Renal cortex interstitium (tissue), 15 donors: ENCODE measurements at places on chromosomes 12 and 14.

DNA sequence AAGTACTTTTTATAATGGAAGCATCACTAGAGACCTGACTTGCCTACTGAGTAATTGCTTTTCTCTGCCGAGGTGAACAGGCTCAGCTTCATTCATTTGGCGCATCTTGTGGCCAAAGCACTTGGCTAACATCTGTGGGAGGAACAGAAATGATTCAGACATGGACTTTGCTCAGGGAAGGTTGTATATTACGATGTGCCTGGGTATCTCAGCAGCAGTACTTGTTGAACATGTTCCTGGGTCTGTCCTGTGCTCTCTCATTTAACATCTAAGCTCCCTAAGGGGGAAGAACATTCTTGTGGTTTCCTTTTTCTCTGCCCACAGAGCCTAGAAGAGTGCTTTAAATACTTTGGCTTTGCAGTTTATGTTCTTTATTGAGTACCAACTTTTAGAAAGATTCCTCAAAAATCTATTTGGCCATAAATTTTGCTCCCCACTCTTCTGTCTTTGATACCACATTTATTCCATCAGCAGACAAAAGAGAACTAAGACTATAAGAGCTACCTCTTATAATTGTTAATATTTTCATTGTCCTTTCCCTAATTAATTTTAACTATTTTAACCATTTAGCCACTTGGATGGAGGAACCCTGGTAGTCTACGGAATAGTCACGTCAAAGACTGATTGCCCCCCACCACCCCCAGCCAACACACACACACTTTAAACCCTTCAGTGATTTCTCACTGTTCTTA is 101.2 kb upstream of the EGLN3 start:
- DNase-seq = no peak

GRCh38 chr12:107533218-107533617 is 152.4 kb upstream of the PWP1 start:
- no peak for DNase-seq

GRCh38 chr14:31920989-31921650 is 156.0 kb upstream of the ARHGAP5 start:
- DNase-seq = no peak

- DNase-seq = no peak
These were observed 776 bp downstream of the BMP4 start for GRCh38 chr14:53955671-53956426.
